Glomerular endothelial cell (primary cell): ENCODE measurements at places on chromosomes 5 and 9.

DNA sequence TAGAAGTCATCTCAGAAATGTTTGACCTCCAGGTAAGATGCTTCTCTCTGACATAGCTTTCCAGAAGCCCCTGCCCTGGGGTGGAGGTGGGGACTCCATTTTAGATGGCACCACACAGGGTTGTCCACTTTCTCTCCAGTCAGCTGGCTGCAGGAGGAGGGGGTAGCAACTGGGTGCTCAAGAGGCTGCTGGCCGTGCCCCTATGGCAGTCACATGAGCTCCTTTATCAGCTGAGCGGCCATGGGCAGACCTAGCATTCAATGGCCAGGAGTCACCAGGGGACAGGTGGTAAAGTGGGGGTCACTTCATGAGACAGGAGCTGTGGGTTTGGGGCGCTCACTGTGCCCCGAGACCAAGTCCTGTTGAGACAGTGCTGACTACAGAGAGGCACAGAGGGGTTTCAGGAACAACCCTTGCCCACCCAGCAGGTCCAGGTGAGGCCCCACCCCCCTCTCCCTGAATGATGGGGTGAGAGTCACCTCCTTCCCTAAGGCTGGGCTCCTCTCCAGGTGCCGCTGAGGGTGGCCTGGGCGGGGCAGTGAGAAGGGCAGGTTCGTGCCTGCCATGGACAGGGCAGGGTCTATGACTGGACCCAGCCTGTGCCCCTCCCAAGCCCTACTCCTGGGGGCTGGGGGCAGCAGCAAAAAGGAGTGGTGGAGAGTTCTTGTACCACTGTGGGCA, 642 bp downstream of the CSF2 start:
- no peak for DNase-seq

DNA sequence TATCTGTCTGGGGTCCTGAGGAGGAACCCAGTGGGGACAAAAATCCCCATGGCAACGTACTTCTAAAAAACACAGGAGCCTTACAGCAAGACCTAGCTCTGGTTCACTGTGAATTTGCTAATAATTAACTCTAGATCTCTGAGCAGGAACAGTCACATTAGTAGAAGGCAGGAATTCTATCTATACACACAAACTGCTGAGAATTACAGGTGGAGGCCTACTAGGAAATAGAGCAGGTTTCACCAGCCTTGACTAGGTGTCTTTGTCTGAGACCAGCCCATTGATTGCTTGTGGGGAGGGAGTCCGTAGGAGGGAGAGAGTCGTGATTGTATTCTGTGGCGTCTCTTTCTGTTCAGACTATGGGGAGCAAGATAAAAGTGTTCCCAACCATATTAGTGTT, 44.8 kb downstream of the PRLR start:
- no peak for DNase-seq

DNA sequence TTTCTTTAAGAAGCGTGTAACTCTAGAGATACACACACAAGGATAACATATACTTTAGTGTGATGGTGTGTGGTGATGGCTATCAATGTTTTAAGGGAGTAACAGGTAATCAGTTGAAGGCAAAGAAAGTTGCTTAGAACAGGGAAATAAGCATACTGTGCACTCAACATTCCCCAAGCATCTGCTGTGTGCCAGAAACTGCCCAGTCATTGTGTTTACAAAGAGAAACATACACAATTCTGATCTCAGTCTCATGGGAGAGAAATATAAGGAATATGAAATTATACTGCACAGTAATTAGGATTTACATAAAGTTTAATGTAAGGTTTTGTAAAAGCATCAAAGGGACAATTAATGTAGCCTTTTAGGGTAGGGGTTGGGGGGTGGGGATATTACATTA, 224.1 kb upstream of the TYRP1 start:
- no peak for DNase-seq

DNA sequence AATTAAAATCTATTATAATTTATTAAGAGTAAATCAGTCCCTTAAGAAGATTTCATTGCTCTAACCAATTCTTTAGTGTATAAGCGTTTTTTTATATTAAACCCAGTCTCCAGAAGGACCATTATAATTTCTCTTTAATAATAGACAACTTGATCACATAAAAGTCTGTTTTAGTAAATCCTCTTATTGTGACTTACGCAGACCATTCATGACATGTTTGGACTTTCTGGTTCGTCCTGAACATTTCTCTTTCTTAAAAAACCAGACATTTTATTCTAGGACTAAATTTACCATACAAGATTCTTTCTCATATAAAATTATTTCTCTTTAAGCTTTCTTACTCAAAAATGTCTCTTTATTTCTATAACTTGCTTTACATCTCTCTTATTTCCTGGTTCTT, 196.2 kb upstream of the RAI14 start:
- no peak for DNase-seq

- no peak for DNase-seq
These were observed 202.3 kb downstream of the LRRC70 start for GRCh38 chr5:62780888-62781287.

GRCh38 chr9:37994639-37995347, 74.2 kb downstream of the SHB start:
- DNase-seq, result no peak

- no peak for DNase-seq
These were observed at the start of gene ATP10B for GRCh38 chr5:160852049-160852448. ATP10B (minus strand) TSS chr5:160852211; CDS start chr5:160688074, 164,137 bp downstream.

DNA sequence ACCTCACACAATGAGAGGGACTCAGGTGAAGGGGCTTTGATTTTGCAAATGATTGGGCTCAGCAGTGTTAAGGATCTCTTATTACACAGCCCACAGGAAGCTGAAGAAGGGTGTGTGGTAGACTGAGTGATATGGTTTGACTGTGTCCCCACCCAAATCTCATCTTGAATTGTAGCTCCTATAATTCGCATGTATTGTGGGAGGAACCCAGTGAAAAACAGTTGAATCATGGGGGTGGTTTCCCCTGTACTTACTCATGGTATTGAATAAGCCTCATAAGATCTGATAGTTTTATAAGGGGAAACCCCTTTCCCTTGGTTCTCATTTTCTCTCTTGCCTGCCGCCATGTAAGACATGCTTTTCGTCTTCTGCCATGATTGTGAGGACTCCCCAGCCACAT, 132.5 kb upstream of the FBXL7 start:
- no peak for DNase-seq
